Epithelial cell of proximal tubule (primary cell): ENCODE measurements at places on chromosomes 11 and 22.

- no peak for DNase-seq
These were observed 1309.7 kb downstream of the LRRC4C start for GRCh38 chr11:40149721-40150120.

GRCh38 chr11:96008161-96008720 lies 84.3 kb upstream of the MTMR2 start:
- no peak for DNase-seq

- DNase-seq: no peak
These were observed 524 bp downstream of the MTMR2 start for GRCh38 chr11:95923439-95923727.

DNA sequence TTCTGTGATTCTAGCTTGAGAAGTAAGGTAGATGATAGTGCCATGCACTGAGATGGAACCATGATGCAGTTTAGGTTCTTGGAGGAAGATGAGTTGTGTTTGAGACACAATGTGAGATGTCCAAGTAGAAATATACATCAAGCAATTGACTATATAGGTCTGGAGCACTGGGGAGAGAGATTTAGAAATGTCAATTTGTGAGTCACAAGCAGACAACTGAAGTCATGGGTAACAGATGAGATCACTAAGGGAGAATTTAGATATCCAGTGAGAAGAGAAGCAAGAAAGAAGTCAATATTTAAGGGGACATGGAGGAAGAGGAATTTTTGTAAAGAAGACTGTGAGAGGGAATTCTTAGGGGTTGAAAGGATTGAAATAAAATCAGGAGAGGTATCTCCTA lies 65.1 kb upstream of the RRAS2 start:
- no peak for DNase-seq

DNA sequence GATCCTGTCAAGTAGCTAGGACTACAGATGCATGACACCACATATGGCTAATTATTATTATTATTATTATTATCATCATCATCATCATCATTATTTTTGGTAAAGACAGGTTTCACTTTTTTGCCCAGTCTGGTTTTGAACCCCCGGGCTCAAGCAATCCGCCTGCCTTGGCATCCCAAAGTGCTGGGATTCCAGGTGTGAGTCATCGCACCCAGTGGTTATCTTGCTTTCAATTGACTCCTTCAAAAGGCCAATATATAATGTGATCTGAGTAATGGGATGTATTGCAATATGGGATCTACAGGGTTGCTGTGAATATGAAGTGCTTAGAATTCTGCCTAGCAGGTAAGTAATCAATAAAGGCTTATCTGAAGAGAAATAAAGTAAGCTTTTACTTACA lies 221.2 kb downstream of the SBF2 start:
- DNase-seq: no peak

DNA sequence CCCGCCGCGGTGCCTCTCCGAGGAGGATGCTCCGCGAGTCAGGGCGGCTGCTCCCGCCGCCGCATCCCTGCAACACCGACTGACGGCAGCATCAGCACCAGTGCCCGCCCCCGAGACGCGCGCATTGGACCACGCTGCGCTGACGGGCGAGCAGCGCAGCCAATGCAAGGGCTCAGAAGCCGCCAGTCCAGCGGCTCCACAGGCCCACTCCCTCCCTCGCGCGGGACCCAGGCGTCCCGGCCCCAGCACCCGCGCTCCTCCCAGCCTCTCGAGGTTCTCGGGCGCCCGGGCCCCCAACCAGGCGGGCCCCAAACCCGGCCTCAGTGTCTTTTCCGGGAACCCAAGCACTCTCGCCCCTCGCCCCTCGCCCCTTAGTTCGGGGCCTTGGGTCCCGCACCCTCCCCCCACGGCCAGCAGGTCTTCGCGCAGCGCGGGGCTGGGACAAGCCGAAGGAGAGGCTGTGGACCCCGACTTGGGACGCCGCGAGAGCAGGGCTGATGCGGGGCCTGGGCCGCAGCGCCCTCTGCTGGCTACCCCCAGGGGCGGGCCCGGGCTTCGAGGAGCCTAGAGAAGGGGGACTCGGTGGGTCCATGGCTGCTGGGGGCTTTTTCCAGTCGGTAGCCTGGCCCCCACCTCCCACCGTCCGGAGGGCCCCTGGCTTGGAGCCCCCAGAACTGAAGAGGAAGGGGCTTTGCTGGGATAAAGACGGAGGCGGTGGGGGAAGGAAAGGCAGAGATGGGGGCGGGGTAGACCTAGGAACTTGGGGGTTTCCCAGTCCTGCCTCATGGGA lies at the start of gene NRXN2:
TSS of gene NRXN2 (minus strand) at position 81 of the 790 bp plus-strand sequence. CDS start 9,498 bp downstream, outside the sequence.
- no peak for DNase-seq

GRCh38 chr11:119728211-119728626 lies 781 bp downstream of the NECTIN1 start:
- DNase-seq: no peak

- DNase-seq: no peak
These were observed 15.7 kb downstream of the P2RX3 start for GRCh38 chr11:57353852-57354251.

GRCh38 chr22:24159650-24160049 lies 21.6 kb upstream of the SUSD2 start:
- DNase-seq: no peak

DNA sequence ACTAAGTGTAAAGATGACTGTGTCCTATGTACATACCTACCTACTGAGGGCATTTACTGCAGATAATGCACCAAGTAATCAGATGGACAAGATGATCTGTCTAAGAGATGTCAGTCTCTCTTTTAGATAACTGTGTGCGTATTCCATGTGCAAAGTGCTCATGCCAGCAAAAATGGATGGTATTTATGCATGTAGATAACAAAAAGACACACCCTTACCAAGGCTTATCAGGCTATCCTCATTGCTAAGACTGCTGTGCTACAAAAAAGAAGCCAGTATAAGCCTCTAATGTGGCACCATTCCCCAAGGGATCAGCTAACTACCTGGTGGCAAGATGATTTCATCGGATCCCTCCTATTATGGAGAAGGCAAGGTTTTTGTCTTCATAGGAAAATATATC lies 34.3 kb upstream of the CD44 start:
- no peak for DNase-seq

DNA sequence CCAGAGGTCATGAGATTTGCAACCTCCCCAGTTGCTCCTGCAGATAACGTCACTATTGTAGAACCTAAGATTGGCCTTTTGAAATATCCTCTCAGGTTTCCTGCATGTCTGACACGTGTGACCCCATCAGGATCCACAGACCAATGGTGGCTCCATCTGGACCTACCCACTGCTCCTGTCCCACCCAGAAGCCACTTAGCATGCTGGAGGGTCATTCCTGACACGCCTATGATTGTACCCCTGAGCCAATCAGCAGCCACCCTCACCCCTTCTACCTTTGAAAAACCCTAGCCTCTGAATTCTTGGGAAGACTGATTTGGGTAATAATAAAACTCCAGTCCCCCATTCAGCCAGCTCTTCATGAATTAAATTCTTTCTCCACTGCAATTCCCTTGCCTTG lies 20.1 kb upstream of the NARS2 start:
- DNase-seq: no peak

- DNase-seq: no peak
These were observed 207.1 kb upstream of the PLET1 start for GRCh38 chr11:112467721-112468120.

GRCh38 chr11:131951121-131951520 lies 580.7 kb downstream of the NTM start:
- DNase-seq: no peak

- no peak for DNase-seq
These were observed 31.1 kb upstream of the FAR1 start for GRCh38 chr11:13637125-13638069.

- DNase-seq: no peak
These were observed 8.0 kb downstream of the PPARA start for GRCh38 chr22:46158283-46158682.

- no peak for DNase-seq
These were observed 47.8 kb downstream of the COPB1 start for GRCh38 chr11:14451825-14452224.

GRCh38 chr11:64449381-64450167 lies 90.6 kb downstream of the RPS6KA4 start:
- DNase-seq: no peak

DNA sequence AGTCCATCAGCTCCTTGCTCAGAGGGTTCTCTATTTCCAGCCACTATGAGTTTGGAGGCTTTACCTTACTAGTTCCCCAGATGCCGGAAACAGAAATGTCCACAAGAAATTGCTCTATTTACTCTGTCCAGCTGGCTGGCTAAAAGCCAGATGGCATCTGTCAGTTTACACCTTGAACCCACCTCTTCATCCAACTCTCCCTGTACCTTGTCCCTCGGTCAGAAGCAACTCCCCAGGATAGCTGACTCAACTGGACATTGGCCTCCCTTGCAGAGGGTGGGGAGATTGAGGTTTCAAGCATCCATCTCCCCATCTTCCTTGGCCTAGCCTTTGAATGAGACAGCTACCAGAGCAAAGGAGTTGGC lies 1.7 kb downstream of the C2CD2L start:
- DNase-seq: no peak

- no peak for DNase-seq
These were observed 9.7 kb upstream of the TXN2 start for GRCh38 chr22:36491155-36491554.

GRCh38 chr11:1619449-1619848 lies 2.5 kb downstream of the KRTAP5-4 start:
- DNase-seq: no peak

DNA sequence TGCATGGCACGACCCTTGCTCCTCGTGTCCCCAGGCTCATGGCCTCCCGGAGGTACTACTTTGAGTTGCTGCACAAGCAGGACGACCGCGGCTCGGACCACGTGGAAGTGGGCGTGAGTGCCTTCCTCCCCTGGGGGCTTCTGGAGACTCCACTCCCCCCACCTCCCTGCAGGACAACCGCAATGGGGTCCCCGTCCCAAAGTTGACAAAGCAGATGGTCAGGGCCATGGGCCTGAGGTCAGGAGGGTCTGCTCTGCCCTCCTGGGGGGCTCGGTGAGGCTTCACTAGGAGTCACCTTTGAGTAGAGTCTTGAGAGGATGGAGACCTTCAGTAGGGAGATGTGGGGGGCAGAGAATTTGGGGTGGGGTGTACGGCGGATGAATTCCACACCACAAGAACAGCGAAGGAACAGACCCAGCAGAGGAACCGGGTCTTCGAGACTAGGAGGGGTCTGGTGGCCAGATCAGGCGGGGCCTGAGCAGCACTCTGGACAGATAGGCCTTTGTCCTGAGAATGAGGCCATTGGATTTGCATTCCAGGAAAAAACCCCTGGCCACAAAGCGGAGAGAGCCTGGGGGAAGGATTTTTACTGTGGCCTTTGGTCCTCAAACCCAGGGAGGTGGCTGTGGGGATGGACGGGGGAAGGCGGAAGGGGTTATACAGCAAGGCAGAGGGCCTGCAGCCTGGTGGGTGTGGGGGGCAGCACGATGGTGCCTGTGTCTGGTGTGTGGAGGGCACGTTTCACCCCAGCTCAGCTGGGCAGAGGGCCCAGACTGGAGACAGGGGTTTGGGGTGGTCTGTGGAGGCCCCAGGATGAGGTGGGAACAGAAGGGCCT lies 4.6 kb downstream of the B4GALNT4 start:
- DNase-seq: no peak

DNA sequence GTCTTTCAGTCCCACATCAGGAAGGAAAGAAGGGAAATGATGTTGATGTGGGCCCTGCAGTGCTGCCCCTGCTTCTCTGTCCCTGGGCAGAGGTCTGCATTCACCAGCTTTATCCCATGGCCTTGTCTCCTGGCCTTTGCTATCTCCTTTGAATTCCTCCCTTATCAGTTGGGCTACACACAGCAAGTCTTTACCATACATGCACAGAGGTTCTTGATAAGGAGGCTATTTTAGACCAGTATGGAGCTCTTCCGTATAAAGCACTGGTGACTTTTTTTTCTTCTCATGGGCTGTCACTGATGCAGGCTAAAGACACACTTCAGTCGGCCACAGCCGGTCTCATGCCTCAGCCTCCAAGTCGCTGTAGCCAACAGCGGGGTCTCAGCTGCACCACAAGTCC lies 20.2 kb downstream of the MYO18B start:
- no peak for DNase-seq

GRCh38 chr22:39379756-39380730 lies 19.5 kb upstream of the TAB1 start:
- no peak for DNase-seq
